NCI-H1092 treated with DMSO at 0.1 percent for 48 hours (cell line): ENCODE measurements at places on chromosomes 6 and 20.

DNA sequence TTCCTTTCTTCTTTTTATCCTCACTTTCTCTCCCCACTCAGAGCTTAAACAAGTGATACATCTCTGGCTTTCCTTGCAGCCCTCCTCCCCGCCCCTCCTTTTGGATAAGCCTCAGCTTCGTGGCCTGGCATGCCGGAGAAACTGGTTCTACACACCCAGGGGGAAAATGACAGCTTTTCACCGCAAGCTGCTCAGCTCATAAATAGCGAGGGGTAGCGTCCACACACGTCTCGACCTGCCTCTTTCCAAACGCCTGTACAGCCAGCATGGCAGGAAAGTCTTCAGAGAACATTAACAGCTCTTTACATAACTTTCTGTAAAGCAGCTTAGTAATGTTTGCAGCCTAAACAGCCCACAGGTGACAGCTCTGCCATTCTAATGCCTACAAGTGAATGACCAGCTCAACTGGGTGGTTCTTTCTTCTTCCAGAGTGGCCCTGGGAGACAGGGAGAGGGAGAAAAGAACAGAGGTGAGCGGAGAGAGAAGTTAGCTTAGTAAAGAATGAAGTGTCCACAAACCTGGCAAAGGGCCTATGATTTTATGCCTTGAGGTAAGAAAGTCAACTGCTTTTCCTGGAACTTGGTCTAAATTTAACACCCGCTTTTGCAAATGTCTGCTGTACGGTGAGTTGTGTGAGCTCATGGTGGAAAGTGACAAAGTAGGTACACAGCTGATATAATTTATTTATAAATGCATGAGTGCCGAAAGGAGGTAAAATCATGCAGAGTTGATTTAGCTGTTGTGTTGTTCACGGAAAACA is 251.5 kb downstream of the TFAP2A start:
- no peak for DNase-seq

GRCh38 chr6:89792881-89793280 is 26.7 kb downstream of the MDN1 start:
- DNase-seq = no peak

DNA sequence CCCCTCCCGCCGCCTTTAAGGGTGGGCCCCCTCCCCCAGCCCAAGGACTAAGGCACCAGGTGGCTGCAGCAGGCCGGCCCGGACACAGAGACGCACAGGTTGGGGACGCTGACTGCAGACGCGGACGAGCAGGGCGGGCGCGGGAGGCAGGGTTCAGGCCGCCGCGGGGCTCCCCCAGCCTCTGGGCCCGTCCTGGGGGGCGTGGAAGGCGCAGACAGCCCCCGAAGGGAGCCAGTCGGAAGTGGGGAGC is 9.3 kb downstream of the DUSP15 start:
- no peak for DNase-seq

DNA sequence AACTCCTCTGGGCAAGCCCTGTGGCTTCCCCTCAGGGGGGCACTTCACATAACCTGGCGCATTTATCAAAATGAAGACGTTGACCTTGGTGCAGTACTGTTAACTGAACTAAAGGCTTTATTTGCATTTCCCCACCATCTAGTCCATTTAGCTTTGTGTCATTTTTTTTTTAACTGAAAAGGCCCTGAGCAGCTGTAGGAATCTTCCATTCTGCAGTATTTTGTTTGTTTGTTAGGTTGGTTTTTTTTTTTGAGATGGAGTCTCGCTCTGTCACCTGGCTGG is 10.7 kb downstream of the TMEM181 start:
- DNase-seq = peak; percentile 19

- DNase-seq = no peak
These were observed 56.8 kb downstream of the PRDM1 start for GRCh38 chr6:106142876-106143431.

GRCh38 chr6:157984686-157985225 is 3.1 kb downstream of the SYNJ2 start:
- DNase-seq = no peak

DNA sequence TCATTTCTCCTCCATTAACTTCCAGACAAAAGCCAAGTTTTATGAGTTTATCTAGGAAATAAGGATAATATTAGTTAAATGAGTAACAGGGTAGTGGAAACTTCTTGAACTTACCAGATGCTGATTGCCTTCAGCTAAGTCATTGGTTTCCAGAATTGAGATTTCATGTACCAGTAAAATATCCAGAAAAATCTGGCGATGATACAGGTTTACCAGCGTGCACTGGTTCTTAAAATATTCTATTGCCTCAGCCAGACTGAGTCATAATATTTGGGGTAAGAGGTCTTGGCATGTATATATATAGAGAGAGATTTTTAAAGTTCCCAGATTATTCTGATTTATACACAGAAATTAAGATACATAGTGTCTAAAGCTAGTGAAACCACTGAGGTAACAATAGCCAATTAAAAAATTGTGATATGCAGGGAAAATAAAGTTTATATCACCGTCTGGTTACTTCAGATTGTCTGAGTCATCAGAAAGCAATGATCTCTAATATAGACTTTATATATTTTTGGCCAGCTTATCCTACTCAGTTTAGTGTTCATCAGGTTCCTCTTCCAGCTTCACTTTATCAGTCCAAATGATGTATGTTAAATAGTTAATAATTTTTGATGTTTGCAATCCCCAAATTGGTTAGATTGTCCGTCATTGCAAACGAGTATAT is 39.5 kb upstream of the SDHAF4 start:
- DNase-seq = no peak

DNA sequence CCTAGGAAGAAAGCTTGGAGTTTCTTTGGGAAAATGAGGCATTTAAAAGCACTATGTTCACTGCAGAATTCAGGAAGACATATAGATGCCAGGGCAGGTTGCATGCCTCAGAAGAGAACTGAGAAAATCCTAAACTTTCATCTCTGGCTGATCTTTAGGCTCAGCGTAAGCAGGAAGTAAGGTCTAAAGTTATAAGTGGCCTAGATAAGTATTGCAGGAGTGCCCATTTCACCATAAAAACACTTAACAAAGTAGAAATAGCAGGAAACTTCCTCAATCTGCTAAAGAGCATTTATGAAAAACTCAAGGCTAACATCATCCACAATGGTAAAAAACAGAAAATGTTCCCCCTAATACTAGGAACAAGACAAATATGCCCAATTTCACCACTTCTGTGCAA is 320.3 kb downstream of the BMP2 start:
- no peak for DNase-seq

GRCh38 chr6:137754366-137754765 is 112.7 kb upstream of the TNFAIP3 start:
- DNase-seq = no peak

DNA sequence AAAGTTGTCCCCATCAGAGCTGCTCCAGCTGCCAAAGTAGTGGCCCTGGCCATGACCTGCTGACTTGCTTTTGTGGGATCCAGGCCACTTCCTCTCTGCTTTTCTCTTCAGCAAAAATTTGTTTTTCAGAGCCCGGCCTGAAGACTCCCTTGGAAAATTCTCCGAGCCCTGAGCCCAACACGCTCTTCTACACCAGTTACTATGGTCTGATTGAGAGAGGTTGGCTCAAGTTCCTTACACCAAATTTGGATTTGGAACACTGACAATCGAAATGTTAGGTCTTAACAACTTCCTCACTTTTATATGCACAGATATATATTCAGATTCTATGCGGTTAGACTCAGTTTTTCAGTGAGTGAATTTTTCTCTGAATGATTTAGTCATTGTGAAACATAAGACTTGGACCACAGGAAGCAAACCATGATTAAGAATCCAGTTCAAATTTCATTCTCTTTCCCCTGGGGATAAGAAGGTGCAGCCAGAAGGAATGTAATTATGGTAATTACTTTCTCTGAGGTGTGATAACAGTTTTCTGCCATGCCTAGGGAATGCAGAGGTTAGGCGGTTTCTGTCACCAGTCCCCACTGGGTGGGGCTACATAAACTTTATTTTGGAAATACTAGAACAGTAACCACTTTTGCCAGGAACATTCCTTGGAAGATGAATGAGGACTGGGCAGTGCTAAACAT is 365.2 kb downstream of the SYNE1 start:
- no peak for DNase-seq

- no peak for DNase-seq
These were observed 14.0 kb upstream of the COL10A1 start for GRCh38 chr6:116139917-116140316.

GRCh38 chr6:24078200-24078599 is 47.8 kb upstream of the NRSN1 start:
- DNase-seq = no peak

GRCh38 chr20:25546048-25546447 is 39.3 kb downstream of the NINL start:
- no peak for DNase-seq

DNA sequence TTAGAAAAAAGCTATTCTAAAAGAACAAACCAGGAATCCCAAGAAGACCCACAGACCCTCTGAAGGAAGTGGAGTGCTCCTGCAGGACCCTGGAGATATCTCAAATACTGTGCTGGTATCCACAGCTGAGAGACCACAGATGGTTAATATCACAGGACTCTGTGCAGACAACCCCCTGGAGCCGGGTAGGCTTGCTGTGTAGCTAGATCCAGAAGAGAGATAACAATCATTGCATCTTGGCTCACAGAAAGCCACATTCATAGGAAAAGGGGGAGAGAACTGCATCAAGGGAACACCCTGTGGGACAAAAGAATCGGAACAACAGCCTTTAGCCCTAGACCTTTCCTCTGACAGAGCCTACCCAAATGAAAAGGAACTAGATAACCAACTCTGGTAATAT is 689.5 kb downstream of the PHF3 start:
- no peak for DNase-seq

GRCh38 chr6:30175765-30176164 is 12.4 kb downstream of the TRIM15 start:
- DNase-seq = no peak

DNA sequence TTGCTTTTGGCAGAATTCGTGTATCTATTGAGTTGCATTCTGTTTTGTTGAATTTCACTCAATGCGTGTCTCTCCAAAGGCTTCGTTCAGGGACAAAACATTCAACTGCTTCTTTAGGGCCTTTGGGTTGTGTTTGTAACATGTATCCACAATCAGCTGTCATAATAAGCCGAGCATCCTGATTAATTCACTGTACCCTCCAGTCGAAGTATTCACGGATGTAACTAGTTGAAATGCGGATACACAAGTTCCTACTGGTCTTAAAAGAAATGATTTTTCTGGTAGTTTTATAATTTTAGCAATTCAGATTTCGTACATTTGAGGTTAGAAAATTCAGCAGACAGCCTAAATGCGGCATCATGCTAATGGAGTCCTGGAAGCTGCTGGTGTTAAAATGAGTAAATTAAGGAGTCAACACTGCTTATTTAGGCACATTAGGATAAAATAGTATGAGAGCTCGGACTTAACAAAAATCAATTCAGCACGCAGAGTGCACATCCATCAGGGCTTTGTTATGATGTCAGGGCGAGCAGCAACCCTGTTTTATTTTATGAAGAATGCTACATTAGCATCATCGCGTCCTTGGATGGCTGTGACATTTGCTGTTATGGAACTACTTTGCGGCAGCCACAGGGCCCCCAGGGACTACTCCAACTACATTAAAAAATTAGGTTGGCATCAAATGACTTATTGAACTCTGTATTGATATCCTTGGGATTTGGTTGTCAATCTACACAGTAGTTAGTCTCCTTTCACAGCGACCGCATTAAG is 489.3 kb upstream of the FLRT3 start:
- no peak for DNase-seq

DNA sequence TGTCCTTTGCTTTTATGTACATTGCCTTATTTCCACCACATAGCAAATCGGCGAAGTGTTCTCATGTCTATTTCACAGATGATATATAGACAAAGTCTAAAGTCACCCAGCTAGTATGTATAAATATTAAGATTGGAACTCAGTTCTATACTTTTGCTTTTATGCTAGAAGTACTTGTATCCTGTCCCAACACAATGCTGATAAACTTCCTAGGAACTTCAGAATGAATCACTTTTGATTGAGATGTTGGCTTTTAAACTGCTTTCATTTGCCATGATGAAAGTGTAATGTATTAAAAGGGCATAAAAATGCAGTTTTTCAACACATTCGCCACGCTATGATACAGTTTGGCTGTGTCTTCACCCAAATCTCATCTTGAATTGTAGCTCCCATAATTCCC is 50.8 kb downstream of the GCLC start:
- no peak for DNase-seq

DNA sequence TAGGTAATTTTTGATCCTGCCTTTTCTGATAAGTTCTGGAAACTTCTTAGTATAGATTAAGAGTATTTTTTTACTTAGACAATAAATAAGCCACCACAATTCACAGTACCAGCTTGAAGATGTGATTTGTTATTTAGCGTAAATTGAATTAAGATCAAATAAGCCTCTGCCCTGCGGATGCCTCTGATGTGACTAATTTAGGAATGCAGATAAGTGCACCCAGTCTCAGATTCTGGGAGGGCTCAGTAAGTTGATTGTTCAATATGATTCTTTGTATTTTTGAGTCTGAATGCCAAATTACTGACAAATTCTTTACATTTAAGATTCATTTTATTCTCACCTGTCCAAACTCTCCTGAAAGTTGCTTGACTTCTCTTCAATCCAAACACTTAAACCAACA is 147.5 kb downstream of the THBS2 start:
- DNase-seq = no peak

GRCh38 chr6:36123270-36124139 is 6.8 kb upstream of the MAPK13 start:
- DNase-seq = peak; percentile 55

- DNase-seq = no peak
These were observed 205.0 kb upstream of the BTBD3 start for GRCh38 chr20:11712639-11713160.

GRCh38 chr6:42226645-42227143 is 9.0 kb upstream of the MRPS10 start:
- no peak for DNase-seq

GRCh38 chr6:111417946-111418345 is 65.1 kb downstream of the REV3L start:
- no peak for DNase-seq

GRCh38 chr6:129282019-129282418 is 399.1 kb downstream of the LAMA2 start:
- no peak for DNase-seq

- DNase-seq = no peak
These were observed 18.8 kb downstream of the HLA-E start for GRCh38 chr6:30507849-30508827.

GRCh38 chr20:2132461-2132901 is 30.9 kb downstream of the STK35 start:
- DNase-seq = no peak

DNA sequence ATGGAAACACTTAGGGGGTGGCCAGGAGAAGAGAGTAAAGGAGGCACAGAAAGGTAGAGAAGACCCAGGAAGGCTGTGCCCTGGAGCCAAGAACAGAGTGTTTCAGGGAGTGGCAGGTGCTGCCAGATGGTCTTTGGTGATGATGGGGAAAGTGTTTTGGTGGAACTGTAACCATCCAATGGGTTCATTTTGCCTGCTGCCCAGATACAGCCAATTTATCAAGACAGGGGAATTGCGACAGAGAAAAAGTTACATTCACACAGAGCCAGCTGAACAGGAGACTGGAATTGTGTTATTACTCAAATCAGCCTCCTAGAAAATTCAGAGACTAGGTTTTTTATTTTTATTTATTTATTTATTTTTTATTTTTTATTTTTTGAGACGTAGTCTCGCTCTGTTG is 5.2 kb downstream of the ZNF341 start:
- DNase-seq = no peak

- DNase-seq = no peak
These were observed 51.2 kb downstream of the C6orf52 start for GRCh38 chr6:10643201-10643651.

GRCh38 chr6:4224067-4224978 is 88.9 kb upstream of the ECI2 start:
- no peak for DNase-seq
